Calu3 (cell line): ENCODE measurements at places on chromosomes 2 and 18. TPM values are rescaled to one million over a fixed set of nuclear protein-coding genes. Genes with fewer than 3 reads are reported as not detected.

DNA sequence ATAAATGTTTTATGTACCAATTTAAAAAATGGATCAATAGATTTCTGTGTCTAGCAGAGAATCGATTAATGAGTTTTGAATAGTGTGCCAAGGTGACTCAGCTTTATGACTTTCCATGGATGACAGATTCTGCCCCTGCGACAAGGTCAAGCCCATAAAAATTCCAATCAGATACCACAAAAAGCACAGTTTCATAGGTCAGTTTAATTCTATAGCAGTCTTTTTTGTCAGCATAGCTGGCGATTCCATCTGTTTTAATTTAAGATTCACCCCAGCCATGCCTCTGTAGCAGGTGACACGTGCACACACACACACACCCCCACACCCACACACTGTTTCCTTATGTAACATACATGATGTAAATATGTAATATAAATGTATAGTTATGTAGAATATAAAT lies 28.9 kb downstream of the RAB31 start:
- H3K4me3 ChIP-seq: peak overlapping the region; percentile 26
- peaks cover 44% of the 10 kb centered on the region for H3K4me1 ChIP-seq
- peaks cover 28% of the 10 kb centered on the region for H3K27me3 ChIP-seq
- H3K27ac ChIP-seq: no peak overlapping the region

ALPI gene
- total RNA-seq: not detected in 2 replicates

NFATC1 gene
- total RNA-seq: 2.8 and 5.9 TPM in 2 replicates

DNA sequence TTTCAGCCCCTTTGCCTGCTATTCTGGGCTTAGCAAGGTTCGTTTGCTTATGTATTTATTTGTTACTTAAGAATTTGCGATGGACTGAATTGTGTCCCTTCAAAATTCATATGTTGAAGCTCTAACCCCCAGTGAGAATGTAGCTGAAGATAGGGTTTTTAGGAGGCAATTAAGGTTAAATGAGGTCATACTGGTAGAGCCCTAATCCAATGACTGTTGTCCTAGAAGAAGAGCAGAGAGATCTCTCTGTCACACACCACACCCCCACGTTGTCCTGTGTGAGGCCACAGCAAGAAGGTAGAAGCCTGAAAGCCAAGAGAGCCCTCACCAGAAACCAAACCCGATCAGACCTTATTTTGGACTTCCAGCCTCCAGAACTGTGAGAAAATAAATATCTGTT lies 66.7 kb downstream of the KIAA1328 start:
- H3K4me3 ChIP-seq: no peak overlapping the region
- H3K36me3 ChIP-seq: no peaks in the 10 kb centered on the region
- no peaks in the 10 kb centered on the region for H3K4me1 ChIP-seq
- H3K27me3 ChIP-seq: no peaks in the 10 kb centered on the region

DNA sequence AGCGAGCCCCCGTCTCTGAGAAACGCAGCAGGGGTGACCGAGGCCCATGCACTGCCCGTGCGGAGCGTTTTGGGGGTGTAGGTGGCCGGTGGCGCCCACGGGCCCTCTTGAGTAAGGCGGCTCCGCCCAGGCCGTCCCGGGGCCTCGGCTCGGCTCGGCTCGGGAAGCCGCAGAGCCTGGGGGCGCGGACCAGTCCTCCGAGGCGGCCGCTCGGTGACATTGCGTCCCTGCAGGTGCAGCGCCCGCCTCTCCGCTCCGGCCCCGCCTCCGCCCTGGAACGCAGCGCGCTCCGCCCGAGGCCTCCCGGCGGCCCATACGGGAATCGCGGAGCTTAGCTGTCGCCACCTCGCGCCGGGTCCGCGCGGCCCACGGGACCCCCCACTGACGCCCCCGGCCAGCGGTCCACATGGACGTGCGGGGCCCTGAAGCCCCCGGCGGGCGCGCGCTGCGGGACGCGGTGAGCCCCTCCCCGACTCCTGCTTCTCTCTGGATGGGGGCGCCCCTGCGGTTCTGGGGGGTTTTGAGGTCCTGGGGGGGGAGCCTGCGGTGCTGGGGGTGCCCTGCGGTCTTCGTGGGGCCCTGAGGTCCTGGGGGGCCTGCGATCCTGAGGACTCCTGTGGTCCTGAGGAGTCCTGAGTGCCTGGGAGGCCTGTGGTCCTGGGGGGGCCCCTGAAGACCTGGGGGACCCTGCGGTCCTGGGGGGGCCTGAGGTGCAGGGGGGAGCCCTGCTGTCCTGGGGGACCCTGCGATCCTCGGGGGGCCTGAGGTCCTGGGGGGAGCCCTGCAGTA lies at the start of gene HSBP1L1:
TSS of gene HSBP1L1 (plus strand) at position 314 of the 789 bp plus-strand sequence. CDS start at position 407, 93 bp downstream.
- H3K27ac ChIP-seq: peak within 1 kb of the TSS; percentile 76
- peak; percentile 82 for DNase-seq
- peak within 1 kb of the TSS; percentile 69 for H3K4me3 ChIP-seq

MBD5 gene
- total RNA-seq: 32.8 and 36.4 TPM in 2 replicates

DNA sequence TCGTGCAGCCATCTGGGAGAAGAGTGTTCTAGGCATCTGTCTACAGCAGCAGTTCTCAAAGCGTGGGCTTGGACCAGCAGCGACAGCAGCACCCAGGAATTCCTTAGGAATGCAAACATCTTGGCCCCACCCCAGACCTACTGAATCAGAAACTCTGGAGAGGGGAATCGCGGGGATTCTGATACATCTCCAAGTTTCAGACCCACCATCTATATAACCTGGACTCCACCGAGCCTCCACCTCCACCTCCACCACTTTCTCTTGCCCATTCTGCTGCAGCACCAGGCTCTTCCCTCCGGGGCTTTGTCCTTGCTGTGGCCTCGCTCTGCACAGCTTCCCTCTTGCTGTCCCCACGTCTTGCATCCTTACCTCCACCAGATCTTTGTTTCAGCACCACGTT lies 256.4 kb downstream of the BCL2 start:
- peaks cover 7% of the 10 kb centered on the region for H3K36me3 ChIP-seq
- H3K4me3 ChIP-seq: peak overlapping the region; percentile 29
- no peaks in the 10 kb centered on the region for H3K27me3 ChIP-seq
- H3K4me1 ChIP-seq: peaks cover 23% of the 10 kb centered on the region
- H3K27ac ChIP-seq: no peak overlapping the region

DNA sequence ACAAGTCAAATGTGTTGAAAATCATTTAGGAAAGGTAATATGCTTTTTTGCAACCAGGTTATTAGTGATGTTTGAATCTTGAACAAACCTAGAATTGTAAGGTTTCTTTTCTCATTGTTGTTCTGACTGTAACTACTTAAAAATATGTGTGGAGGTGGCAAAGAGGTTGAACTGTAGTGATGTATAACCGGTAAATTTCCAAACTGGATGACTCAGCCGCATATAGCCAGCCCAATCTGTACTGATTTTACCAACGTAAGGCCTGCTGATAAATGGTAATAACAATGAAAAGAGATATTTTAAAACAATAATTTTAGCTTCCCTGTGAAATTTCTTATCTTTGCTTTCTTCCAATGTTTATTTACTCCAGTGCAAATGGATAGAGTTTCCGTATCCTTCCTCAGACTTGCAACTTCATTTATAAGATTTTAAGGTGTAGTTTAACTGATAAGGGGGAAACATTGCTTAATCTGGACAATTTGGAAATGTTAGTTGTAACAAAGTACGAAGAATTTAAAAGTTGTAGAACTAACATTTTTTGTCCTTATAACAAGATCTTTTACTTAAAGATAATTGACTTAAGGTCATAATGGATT lies 1170.4 kb upstream of the ZEB2 start:
- peak overlapping the region; percentile 87 for H3K27ac ChIP-seq
- H3K4me1 ChIP-seq: peaks cover 31% of the 10 kb centered on the region
- no peaks in the 10 kb centered on the region for H3K27me3 ChIP-seq
- peaks cover 28% of the 10 kb centered on the region for H3K36me3 ChIP-seq

DNA sequence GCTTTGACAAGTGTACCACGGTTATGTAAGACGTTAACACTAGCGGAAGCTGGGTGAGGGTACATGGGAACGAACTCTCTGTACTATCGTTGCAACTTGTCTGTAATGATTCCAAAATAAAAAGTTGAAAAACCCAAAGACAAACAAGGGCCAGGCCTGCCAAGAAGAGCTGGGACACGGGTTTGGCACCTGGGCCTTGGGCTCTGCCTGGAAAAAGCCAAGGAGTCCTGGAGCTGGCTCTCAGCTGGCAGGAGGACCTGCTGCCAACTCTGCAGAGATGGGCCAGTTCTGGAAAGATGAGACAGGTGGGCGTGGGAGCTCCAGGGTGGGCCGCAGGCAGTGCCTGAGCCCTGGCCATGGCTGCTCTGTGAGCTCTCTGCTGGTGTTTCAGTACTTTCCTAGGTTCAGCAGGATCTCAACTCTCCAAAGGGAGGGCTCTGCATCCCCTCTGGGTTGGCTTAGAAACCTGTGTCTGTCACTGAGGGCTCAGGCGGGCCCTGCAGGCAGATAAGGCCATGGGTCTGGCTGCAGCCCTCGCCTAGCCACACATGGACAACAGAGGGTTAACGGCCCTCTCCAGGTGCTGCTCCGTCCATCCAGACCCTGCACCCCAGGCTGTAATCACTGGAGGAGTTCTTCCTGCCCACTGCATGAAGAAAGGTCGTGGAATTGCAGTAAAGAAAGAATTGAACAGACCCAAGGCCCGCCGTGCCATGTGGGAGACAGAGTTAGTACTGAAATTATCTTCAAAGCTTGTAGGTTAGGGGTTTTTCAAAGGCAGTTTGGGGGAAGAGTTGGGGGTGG lies 89.9 kb downstream of the RHOB start:
- no peak overlapping the region for H3K4me3 ChIP-seq
- H3K27me3 ChIP-seq: no peaks in the 10 kb centered on the region
- no peak overlapping the region for H3K27ac ChIP-seq
- H3K4me1 ChIP-seq: peaks cover 28% of the 10 kb centered on the region

DNA sequence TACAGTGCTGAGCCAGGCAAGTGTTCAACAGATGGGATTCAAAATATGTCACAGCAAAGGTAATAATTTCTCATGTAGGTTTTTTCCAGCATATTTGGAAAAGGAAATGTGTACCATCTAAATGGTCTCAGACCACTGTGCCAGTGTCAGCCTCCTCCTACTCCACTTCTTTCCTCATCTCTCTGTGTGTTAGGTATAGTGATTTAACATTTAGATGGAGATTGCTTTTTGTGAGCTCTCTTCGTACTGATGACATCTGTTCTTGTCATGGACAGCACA lies 80.9 kb upstream of the TSPYL6 start:
- no peaks in the 10 kb centered on the region for H3K36me3 ChIP-seq
- no peak overlapping the region for H3K4me3 ChIP-seq
- no peaks in the 10 kb centered on the region for H3K4me1 ChIP-seq
- no peak for DNase-seq

- DNase-seq: peak; percentile 71
- H3K36me3 ChIP-seq: no peaks in the 10 kb centered on the region
- no peak overlapping the region for H3K27ac ChIP-seq
- no peak overlapping the region for H3K4me3 ChIP-seq
- H3K27me3 ChIP-seq: peaks cover under 1% of the 10 kb centered on the region
- H3K4me1 ChIP-seq: peaks cover 9% of the 10 kb centered on the region
These were observed 138.8 kb downstream of the MCFD2 start for GRCh38 chr2:46776687-46777327.
